ENCODE measurements at places on chromosomes 16 and 17.

- DNase-seq, result peak; percentile 88
Measured at GRCh38 chr16:81181013-81181720, 57.3 kb upstream of the BCO1 start.

GRCh38 chr17:46790216-46790615 lies 28.3 kb downstream of the WNT3 start:
- DNase-seq, result no peak

DNA sequence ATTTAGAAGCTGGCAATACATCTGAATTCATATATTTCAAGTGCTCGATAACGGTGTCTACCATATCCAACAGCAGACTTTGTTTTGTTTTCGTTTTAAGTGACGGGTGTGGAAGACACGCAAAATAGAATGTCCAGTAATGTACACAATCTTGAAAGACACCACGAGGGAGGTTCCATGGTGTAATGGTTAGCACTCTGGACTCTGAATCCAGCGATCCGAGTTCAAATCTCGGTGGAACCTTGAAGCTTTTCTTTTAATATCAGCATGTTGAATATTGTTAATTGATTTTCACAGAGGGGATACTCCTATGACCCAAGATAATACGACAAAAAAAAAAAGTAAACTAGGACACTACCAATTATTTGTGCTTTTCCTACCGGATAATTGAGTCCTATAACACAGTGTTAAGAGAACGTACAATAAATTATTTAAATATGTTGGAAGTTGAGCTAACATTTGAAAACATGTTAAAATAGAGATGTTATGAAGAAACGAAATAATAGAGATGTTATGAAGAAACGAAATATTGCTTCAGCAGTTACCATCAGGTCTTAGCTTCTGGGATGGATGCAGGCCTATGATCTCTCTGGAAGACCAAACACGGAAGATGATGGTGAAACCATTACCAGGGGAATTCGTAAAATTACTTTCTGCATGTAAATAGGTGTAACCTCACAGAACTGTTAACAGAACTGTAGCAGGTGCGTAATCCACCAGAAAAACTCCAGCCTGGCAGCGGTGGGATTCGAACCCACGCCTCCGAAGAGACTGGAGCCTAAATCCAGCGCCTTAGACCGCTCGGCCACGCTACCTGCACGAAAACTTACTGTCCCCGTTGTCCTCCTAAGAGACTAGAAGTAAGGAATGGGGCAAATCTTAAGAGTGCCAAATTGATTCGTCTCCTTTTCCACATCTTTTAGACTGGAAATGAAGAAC lies 1.5 kb upstream of the ALOXE3 start:
- peak; percentile 90 for DNase-seq

DNA sequence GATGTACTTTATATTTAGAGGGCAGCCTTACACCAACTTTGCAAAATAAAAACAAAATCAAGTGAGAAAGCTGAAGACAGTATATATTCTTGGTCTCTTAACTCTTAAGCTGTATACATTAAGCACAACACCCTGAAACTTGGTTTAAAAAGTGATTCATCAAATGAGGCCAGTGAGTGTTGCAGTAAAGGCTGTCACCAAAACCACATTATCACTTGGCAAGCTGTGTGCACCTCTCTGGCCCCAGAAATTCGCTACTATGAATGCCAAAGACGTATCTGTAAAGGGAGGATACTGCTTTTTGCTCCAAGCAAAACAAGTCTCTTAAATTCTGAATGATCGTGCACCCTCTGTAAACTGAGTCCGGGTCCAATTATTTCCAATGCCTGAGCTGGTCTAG lies 163.9 kb downstream of the ZFHX3 start:
- no peak for DNase-seq

DNA sequence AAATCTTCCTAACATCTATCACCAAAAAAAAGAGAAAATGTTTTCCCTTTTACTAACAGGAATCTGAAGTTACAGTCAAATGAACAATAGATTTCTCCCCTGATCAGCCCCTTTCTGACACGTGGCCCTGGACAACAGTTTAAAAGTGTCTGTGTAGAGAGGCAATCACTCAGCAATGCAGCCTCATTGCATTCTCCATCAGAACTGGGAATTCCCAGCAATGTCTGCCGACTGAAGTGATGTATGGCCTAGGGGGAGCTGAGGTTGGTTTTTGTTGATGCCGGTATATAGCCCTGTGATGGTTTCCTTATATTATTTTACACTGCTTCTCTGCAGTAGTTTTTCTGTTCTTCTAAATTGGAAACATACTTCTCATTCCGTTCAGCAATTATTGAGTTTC lies 904.3 kb upstream of the CDH8 start:
- DNase-seq, result peak; percentile 18

DNA sequence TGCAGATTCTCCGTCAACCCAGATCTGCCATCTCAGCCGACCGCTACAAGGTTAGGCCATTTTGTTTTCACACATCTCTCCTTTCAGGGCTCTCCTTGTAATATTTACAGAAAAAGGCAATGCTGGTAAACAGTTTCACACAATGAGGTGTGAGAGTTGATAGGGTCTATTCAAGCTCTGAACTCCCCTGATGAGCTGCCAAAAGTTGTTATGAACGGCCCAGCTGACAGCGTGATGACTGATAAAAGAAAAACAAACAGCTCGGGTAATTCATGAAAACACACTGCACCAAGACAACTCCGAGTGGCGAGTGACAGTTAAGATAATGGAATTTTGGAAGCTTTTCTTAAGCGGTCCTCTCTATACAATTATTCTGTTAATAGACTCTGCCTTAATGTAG lies 68.1 kb upstream of the IRX5 start:
- no peak for DNase-seq

GRCh38 chr17:82152114-82152513 lies 54.1 kb upstream of the FASN start:
- no peak for DNase-seq

DNA sequence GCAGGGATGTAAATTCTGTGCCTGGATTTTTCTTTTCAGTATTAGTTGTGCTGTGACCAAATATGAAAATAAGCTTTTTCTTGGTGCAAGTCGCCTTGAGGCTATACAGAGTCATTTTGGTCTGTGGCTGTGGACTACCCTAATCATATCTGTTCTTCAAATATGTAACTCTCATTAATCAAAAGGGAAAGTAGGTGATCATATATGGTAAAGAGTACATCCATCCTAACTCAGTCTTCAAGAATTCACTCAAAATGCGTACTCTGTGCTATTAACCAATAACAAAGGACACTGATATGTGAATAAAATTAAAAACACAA lies 2.6 kb downstream of the CPD start:
- DNase-seq, result no peak

GRCh38 chr16:11354407-11354732 lies 9.1 kb downstream of the RMI2 start:
- DNase-seq, result no peak

GRCh38 chr16:75593825-75594820 lies 27.9 kb downstream of the GABARAPL2 start:
- no peak for DNase-seq

DNA sequence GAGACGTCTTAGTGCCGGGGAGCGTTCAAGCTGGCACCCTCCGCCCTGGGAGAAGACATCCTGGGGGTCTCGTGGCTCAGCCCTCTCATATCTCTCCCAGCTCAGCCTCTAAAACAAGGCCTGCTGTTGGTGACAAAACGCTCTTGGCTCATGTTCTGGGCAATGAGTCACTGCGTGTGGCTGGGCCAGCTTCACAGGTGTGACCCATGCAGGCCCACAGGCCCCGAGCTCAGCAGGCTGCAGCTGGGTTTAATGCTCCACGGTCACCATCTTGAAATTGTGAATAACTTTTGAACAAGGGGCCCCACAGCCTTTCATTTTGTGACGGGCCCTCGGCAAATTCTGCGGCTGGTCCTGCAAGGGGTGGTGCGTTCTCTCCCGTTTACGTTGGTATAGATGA lies 22.4 kb downstream of the GAA start:
- no peak for DNase-seq

DNA sequence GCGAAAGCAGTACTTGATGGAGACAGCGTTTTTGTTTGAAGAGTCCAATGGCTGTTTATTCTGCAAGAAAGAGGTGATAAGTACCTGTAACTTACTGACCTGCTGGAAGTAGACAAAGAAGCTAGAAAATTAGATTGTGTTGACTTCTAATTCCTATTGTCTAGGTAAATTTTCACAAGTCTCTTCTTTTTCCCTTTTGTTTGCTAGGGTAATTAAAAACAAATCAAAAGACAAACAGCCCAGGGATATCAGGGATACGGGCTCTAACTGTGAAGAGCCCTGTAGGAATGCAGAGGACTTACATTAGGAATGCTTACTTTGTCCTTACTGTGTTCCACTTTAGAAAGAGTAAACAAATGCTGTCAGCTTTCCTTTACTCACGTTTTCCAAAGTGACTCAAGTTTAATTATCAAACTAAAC lies 7.0 kb downstream of the PSME3IP1 start:
- DNase-seq, result no peak

GRCh38 chr16:82769845-82770244 lies 143.1 kb downstream of the CDH13 start:
- no peak for DNase-seq

DNA sequence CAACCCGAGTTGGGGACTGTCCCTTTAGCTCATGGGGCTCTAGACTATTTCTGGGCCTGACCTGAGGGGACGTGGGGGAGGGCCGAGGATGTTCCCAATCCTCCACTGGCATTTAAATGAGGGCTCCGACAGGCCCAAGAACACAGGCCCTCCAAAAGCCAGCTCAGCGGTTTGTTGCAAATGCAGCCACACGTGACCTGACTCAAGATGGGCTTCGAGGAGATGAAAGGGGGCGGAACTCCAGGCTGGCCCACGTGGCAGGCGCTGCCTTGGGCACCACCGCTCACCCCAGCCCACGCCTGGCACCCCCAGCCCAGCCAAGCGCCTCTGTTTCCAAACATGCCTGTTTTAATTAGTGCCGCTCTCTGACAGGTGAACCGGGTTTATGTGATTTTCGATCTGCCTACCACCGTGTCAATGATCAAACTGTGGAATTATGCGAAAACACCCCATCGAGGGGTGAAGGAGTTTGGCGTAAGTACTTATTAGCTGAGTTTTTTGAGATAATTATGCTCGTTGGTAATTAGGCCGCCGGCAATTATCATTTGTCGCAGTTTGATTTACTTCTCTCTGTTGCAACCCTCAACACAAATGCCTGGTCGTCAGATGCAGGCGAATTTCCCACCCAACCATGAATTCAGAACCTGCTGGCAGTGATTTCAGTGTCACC lies 226.7 kb downstream of the KATNIP start:
- DNase-seq, result no peak

GRCh38 chr17:72393553-72393952 lies 272.7 kb downstream of the SOX9 start:
- no peak for DNase-seq

DNA sequence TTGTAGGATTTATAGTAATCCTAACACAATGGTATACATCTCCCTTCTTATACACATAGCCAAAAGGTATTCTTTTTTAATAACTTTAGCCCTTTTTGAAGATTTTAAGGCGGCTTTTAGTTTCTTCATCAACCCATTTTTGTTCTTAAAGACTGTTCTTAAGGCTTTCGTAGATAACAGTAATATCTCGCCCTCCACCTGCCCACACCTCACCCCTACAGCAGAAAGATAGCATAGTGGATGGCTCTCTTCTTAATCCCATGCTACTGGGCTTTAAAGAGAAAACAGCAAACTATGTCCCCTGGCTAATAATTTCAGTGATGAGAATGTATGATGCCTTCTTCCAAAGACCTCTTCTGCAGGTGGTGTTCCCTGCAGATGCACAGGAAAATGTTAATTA lies 8.6 kb downstream of the IGSF6 start:
- DNase-seq, result no peak

GRCh38 chr16:11211061-11211976 lies 44.7 kb downstream of the SOCS1 start:
- no peak for DNase-seq

DNA sequence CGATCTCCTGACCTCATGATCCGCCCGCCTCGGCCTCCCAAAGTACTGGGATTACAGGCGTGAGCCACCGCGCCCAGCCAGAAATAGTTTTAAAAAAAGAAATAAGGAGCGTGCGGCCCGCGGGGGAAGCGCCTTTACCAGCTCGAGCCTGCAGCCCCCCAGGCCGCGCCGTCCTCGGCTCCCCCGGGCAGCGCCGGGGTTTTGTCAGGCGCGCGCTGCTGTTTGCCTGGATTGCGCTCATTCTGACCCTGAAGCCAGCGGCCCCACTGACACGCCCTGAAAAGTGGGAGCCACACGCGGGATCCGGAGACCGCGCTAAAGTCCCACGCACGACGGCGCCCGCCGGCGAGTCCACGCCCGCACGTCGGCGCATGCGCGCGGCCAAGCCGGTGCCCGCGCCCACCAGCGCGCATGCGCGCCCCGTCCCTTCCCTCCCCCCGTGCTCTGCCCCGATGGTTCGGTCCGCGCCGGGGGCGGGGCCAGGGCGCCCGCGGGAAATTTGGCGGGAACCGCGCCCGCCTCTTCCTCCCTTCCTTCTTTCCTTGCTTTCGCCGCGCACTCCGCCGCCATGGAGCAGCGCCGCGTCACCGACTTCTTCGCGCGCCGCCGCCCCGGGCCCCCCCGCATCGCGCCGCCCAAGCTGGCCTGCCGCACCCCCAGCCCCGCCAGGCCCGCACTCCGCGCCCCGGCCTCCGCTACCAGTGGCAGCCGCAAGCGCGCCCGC lies at the start of gene CDT1:
CDT1 (plus strand) TSS at position 526 of the 724 bp plus-strand sequence; CDS start at position 569, 43 bp downstream.
- peak; percentile 84 for DNase-seq

- DNase-seq, result no peak
Measured at GRCh38 chr16:30445149-30445407, 596 bp downstream of the SEPHS2 start.
